ENCODE measurements at places on chromosomes 2 and 18.

- DNase-seq = no peak
These were observed 64.1 kb upstream of the RAPGEF4 start for GRCh38 chr2:172671501-172671900.

DNA sequence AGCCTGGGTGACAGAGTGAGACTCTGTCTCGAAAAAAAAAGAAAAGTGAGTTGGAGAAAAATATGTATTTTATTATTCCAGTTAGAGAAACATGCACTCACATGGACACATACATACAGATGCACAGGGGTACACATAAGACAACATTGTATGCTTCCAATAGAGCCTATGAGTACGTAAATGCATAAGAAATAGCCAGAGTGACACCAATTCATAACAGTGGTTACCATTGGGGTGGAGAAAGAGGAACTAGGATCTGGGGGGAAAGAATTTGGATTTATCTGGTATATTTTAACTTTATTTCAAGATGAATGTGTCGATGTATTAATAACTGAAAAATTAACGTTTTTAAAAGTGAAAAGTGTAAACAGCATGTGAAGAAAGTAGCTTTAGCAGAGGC is 16.1 kb downstream of the IL36A start:
- DNase-seq = no peak

- DNase-seq = no peak
These were observed 9.6 kb downstream of the STPG4 start for GRCh38 chr2:47145466-47145865.

GRCh38 chr2:37904993-37905392 is 20.1 kb upstream of the RMDN2 start:
- DNase-seq = no peak

GRCh38 chr2:176104316-176105077 is 2.6 kb upstream of the HOXD11 start:
- no peak for DNase-seq

DNA sequence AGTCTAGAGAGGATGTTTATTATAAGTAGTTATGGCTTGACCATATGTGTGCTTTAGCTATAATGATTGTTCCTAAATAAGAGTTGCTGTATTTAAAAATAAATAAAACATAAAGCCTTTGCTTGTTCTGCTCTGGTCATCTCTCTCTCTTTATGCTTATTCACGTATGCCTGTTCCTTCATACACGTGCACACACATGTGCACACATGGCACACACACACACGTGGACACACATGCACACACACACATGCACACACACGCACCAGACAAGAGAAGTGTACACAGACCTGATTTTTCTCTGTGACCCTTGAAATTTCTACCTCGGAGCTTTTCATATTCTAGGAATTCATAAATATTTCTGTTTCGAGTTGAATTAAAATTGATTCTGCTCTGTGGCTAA is 658.2 kb upstream of the SALL3 start:
- DNase-seq = no peak

GRCh38 chr2:95179451-95179850 is 13.8 kb downstream of the ZNF2 start:
- no peak for DNase-seq

- no peak for DNase-seq
These were observed 123.4 kb downstream of the FAM124B start for GRCh38 chr2:224278531-224278930.

DNA sequence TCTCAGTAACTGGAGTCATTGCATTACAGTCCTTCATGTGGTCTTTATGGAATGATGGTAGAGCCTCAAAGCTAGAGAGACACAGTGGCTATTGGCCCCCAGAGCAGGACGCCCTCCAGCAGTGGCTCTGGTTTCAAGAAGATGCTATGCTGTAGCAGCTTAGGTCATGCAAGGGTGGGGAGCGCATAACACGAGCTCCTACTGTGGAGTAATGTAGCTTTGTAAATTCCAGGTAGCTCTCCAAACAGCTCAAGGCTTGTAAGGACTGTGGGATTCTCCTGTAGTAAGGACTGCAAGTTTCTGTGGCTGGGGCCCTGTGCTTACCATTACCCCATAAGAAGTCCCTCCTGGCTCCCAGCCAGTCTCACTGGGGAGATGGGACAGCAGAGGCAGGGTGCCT is 15.6 kb downstream of the APLF start:
- DNase-seq = no peak

GRCh38 chr18:28153485-28154065 is 23.4 kb downstream of the CDH2 start:
- no peak for DNase-seq

GRCh38 chr2:43763091-43763490 is 10.7 kb upstream of the DYNC2LI1 start:
- DNase-seq = no peak

DNA sequence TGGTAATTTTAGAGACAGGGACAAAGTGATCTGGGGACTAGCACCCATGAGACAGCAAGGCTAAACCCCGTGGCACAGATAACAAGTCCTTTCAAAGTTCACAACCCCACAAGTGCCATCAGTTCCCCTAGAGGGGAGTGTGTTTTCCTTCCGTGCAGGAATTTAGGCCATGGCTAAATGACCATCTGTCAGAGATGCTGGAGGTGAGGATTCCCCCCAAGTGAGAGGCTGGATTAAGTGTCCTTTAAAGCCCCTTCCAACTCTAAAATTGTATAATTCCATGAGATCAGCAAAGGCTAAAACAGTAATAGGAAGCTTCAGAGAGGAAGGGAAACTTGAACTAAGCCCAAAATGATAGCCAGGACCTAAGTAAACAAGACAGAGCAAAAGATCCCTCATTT is 8.7 kb downstream of the FEZ2 start:
- DNase-seq = no peak

DNA sequence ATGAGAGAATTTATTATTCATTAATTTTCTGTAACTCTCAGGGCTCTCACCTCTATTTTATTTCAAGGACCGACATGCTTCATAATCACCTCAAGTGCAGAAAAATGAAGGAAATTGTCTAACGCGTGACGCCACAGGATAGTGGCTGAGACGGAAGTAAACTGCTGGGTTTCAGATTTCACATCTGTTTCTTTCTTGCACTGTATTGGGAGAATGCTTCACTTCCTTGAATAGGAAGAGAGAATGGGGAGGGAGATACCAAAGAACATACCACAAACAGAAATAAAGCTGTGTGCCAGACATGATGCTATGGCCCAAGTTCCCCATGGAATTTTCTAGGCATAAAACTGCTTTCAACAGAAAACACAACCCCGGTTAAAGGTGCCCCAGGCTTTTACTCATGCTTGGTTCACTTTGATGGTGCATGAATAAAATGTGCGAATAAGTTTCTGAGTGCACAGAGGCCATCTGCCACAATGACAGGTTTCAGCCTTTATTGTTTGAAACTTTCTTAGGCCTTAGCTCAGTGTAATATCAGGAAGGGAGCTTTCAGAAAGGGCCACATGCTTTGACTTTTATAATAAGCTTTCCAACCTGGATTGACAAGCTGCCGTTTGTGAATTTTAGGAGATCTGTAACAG is 1116.4 kb downstream of the SOCS6 start:
- DNase-seq = no peak

DNA sequence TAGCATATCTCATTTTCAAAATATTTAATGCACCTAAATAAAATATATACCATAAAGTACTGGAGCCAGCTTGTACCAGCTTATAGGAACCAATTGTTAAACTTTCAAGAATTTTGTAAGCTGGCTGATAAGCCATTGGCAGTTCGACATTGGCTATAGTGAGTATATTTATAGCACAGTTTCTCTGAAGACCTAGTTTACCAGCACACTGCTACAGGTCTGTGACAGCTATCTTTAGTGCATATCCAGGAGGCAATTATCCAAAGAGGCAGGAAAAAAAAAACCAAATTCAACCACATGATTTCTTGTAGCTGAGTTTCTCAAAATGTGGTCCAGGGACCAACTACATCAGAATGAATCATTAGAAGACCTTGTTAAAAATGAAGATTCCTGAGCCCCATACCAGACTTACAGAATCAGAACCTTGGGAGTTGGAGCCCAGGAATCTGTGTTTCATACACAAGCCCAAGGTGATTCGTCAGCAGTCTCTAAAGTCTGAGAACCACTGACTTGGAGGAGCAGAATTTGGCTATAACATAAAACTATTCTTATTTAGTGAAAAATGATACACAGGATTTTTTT is 279.0 kb upstream of the NRP2 start:
- DNase-seq = no peak

DNA sequence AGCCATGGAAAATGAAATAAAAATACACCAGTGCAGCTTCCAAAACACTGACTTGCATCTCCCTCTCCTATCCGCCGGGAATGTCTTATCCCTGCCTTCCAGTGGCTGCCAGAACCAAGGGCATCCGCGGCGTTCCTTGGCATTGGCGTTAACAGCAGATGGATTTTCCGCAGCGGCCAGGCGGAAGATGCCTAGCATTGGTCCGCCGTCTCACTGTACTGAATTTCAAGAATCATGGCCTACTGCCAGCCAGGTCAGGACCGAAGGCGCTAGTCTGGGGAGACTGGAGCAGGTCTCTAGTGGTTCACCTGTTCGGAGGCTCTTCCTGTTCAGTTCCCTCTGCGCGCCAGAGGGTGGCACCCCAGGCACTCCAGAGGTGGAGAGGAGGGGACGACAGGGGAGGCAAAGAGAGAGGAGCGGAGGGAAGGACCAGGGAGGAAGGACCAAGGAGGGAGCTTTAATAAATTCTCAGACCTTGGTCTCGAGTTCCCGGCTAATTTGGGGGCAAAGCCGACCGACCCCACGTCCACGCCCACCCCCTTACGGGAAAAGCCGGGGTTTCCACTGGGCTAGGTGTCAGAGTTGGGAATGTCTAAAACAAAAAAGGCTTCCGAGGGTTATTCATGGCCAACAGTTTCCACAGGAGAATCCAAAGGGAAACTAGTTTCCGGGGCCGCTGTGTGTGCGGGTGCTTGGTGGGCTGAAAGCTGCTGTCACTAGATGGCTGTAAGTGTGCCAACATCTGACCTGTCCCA is 3.7 kb upstream of the BCL2L11 start:
- peak; percentile 40 for DNase-seq

GRCh38 chr2:153963256-153963655 is 91.5 kb downstream of the GALNT13 start:
- no peak for DNase-seq

- DNase-seq = no peak
These were observed 125.9 kb downstream of the MSH2 start for GRCh38 chr2:47528874-47529273.

DNA sequence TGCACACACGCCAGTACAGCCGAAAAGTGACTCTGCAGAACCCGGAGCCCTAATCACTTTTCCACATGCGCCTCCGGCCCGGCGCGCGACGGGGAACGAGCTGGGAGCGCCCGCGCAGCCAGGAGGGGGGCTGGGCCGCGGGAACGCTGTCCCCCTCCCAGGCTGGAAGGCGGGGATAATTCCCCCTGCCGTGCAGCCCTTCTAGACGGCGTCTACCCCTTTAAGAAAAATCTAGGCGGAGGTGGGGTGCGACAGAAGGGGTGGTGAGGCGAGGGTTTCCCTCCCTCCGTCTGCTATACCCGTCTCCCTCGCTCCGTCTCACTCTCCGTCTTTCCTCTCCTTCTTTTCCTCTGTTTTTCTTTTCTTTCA is 2.4 kb downstream of the CYP26B1 start:
- DNase-seq = no peak

- peak; percentile 82 for DNase-seq
These were observed 29.5 kb downstream of the RAB31 start for GRCh38 chr18:9737472-9738121.

GRCh38 chr2:18399601-18400000 is 160.9 kb downstream of the RDH14 start:
- no peak for DNase-seq

- DNase-seq = no peak
These were observed 22.1 kb downstream of the CIB4 start for GRCh38 chr2:26619096-26619495.

- DNase-seq = no peak
These were observed 27.6 kb upstream of the TMBIM1 start for GRCh38 chr2:218319813-218320365.

- DNase-seq = no peak
These were observed 28.4 kb downstream of the FBXO48 start for GRCh38 chr2:68438455-68439303.

- DNase-seq = no peak
These were observed 879 bp upstream of the GALNT5 start for GRCh38 chr2:157256626-157257025.

DNA sequence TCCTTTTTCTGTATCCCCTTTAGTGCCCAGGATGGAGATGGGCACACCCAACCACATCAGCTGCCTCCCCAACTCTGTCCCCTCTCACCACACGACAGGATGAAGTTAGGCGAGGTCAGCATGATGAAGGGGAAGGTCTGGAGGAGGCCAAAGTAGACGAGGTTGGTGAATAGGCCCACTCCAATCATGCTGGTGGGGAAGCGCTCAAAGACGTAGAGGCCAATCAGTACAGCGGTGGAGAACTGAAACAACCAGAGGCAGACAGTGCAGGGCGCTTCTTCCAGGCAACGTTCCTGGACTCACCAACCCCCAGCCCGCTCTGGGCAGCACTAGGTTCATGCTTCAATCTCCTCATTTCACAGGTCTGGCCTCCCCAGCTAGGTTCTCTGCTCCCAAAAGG is 2.9 kb downstream of the TEX261 start:
- DNase-seq = no peak

GRCh38 chr2:18299423-18300212 is 260.8 kb downstream of the RDH14 start:
- no peak for DNase-seq

- no peak for DNase-seq
These were observed 17.6 kb downstream of the WNT10A start for GRCh38 chr2:218898109-218898878.

GRCh38 chr2:60525899-60526298 is 27.6 kb downstream of the BCL11A start:
- DNase-seq = no peak

GRCh38 chr2:241443486-241444223 is 64.7 kb downstream of the STK25 start:
- no peak for DNase-seq

DNA sequence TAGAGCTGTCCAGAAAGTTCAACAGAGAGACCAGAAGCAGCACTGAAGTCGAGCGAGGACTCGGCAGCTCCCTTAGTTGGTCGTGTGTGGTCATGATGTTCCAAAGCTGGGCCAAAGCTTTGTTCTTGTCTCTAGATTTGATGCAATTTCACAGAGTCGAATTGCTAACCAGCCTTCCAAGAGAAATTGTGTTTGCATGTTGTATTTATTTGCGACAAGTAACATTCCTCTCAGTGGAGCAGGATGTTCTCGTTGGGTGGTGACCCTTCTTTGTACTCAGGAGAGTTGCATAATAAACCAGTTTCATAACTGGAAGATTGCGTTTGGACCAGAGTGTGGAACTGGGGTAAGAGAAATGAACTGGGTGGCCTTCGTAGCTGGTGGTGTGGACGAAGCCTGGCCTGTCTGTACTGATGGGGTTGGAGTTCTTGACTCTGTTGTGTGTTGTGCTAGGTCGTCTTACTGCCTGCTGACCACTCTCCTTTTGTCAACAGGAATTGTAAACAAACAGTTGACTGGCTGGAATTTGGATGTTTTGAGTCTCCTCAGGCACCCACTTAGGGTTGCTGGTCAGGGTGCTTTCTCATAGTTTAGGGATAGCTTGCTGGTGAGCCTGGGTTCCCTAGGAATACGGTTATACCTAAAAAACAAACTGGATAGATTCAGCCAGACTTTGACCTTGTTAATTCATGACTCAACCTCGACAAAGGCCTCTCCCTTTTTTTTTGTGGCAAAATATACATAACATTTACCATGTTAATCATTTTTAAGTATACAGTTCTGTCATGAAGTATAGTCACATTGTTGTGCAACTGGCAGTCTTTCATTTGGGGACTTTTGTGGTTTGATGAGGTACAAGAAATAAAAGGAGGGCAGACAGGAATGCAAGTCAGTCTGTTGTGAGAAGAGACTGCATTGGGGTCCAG is 28.9 kb upstream of the TOGARAM2 start:
- DNase-seq = no peak

- DNase-seq = no peak
These were observed 1.4 kb upstream of the ZNF804A start for GRCh38 chr2:184596819-184597411.

- DNase-seq = no peak
These were observed 16.3 kb downstream of the HS1BP3 start for GRCh38 chr2:20634507-20635112.
